ENCODE measurements at places on chromosomes 3 and 15. TPM values are rescaled to one million over a fixed set of nuclear protein-coding genes. Genes with fewer than 3 reads are reported as not detected.

Gene HPS3
- 6.7 TPM for polyA plus RNA-seq

Gene NR2F2
- polyA plus RNA-seq, result 120 TPM

- DNase-seq, result no peak
Measured at GRCh38 chr3:136276049-136276755, 26.1 kb downstream of the PCCB start.

GRCh38 chr3:13037458-13038117 lies 35.6 kb downstream of the IQSEC1 start:
- DNase-seq, result no peak

- no peak for DNase-seq
Measured at GRCh38 chr3:151305060-151305774, 11.4 kb downstream of the GPR87 start.

- no peak for DNase-seq
Measured at GRCh38 chr3:28947061-28947460, 333.8 kb upstream of the RBMS3 start.

- DNase-seq, result no peak
Measured at GRCh38 chr15:73744293-73744692, 8.9 kb downstream of the INSYN1 start.

DNA sequence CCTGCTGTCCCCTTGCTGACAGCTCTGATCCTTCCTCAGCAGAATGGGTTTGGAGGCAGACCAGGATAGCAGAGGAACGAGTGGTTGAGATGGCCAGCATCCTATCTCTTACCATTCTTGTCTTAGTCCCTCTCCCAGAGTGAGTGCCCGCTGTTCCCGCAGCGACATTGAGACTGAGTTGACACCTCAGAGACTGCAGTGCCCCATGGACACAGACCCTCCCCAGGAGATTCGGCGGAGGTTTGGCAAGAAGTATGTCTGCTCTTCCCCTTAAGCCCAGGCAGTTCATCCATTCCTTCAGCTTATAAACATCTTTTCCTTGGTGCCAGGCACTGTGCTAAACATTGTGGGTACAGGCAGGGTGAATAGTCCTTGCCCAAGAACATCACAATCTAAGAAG lies 21.2 kb downstream of the DUOX1 start:
- no peak for DNase-seq

GRCh38 chr3:25335356-25335755 lies 92.7 kb upstream of the RARB start:
- DNase-seq, result no peak

DNA sequence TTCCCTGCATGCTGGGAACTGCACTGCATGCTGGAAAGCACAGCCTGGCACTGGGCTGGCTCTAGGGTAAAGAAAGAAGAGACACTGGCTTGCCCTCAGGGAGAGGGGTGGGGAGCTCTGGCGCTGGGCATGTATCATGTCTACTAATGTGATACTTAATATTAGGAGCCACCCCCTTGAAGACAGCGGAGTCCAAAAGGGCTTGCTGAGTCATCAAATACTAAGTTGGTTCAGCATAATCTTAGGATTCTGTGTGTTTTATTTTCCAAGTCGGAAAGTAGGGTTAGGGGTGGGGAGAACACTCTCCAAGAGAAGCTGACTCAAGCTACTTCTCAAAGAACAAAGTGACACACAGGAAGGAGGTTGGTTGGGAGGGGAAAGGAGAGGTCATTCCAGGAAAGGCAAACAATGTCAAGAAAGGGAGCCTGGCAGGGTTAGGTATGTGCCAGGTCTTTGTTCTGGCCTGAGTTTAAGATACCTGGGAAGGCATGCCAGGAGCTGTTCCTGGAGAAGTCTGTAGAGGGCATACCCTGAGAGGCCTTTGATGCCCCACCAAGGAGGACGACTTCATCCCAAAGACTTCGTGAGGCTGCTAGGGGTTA lies 237.8 kb upstream of the NR2E3 start:
- DNase-seq, result peak; percentile 50

GRCh38 chr15:37124331-37124730 lies 24.0 kb upstream of the MEIS2 start:
- no peak for DNase-seq

DNA sequence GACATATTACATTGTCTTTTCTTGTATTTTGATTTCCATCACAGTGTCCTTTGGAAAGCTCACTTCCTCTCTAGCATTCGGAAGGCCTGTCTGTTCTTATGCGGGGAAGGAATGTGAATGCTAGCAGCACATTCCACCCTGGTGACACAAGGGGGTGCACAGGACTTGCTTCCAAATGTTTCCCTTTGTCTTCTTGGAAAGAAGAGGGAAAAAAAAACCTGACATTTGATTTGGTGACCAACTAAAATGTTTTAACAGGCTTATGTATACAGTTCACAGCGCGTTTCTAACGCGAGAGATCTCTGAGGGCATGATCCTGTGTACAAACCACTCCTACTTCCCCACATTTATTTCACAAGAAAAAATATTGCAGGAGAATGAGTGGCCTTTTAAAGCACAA lies 107.6 kb upstream of the FXR1 start:
- DNase-seq, result peak; percentile 70

DNA sequence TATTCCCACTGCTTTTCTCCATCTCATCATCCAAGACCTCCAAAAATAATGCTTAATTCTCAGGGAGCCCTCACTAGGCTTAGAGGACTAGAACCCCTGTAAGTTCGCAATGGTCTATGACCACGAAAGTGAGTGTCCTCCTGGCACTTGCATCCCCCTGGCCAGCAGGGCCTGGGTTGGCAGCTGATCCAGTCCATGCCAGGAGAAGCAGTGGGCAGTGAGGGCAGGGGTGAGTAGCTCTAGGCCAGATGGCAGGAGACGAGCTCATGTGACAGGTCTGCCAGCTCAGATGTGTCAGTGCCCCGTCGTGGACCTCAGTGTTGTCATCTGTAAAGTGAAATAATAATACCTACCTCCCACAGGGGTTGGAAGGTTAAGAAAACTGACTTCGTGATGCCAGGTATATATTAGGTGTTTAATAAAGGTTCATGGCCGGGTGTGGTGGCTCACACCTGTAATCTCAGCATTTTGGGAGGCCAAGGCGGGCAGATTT lies 11.1 kb downstream of the GP5 start:
- no peak for DNase-seq

DNA sequence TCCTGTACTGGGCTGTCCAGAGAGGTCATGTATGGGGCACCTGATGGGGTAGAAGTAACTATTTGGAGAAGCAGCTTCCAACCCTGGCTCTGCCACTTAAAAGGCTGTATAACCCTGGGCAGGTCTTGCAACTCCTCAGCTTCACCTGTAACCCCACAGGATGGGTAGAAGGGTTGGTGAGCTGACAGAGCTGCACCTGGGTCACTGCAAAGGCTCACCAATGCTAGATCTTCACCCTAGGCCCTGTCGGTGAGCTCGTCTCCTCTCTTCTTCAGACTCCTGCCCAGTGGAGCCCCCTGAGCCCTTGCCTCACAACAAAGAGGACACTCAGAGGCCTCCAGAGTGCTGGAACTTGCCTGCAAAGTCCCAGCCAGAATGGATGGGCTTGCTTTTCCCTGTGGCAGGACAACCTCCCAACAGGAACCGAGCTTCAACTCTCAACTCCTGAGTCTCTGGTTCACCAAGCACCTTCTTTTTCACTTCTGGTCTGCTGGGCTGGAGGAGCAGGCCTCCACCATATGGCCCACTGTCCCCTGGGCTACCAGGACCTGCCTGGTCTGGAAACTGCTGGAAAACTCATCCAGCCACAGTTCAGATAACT lies 45.9 kb downstream of the XXYLT1 start:
- no peak for DNase-seq

Measured in endothelial cell of umbilical vein (primary cell).